ENCODE measurements at places on chromosomes 7 and 10.

DNA sequence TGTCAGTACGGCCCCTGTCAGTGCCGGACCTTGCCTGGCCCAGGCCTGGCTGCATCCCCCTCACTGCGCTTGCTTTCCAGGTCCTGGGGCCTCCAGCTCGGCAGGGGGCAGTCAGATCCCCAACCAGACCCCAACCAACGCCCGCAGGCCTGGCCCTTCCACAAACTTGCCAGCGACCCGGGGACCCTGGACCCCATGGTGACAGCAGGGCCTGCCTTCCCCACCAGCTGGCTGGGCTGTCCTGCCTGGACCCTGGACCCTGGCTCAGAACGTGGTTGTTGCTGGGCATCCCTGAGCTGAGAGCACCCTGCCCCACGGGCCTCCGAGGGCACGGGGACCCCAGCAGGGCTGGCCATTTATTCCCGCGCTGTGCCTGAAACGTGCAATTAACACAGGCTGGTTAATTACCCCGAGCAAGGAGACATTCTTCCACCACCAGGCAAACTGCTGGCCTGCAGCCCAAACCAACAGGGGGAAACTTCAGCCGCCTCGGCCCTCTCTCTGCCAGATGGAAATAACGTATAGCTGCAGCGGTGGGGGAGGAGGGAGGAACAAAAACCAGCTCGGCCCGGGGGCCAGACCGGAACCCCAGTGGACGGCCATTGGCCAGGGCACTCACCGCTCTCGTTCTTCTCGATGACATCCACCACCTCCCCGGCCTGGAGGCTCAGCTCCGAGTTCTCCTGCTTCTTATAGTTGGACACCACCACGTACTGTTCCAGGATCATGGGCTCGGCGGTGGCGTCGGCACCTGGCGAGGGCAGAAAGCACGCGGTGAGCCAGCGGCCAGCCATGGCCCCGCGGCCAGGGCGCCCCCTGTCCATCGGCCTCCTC, 167.1 kb downstream of the NEURL1 start:
- H3K4me1 ChIP-seq: peaks cover 28% of the 10 kb centered on the region
- H3K27ac ChIP-seq: peak overlapping the region; percentile 46
- peak; percentile 34 for DNase-seq
- no peaks in the 10 kb centered on the region for H3K27me3 ChIP-seq
- peak overlapping the region; percentile 76 for H3K4me3 ChIP-seq

- no peak for DNase-seq
- H3K27ac ChIP-seq: no peak overlapping the region
These were observed 178.6 kb upstream of the LRGUK start for GRCh38 chr7:133948588-133948987.

DNA sequence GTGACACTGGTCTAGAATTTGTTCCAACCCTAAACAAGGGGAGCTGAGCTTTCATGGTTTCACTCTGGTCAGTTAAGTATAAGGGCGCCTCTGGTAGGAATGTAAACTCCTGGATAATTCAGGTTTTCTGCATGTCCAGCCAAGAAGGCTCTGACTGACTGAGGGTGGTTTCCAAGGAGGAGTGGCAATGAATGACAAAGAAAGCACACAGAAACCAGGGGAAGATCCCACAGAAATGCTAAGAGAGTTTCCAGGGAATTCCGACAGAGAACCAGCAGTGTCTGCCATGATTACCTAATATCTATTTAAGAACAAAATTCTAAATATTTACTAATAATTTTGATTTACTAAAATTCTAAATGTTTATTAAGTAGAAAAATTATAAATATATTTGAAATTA, 27.3 kb upstream of the NRG3 start:
- no peaks in the 10 kb centered on the region for H3K27me3 ChIP-seq
- no peak for DNase-seq
- H3K4me1 ChIP-seq: no peaks in the 10 kb centered on the region
- no peak overlapping the region for H3K4me3 ChIP-seq

- no peaks in the 10 kb centered on the region for H3K4me1 ChIP-seq
- H3K4me3 ChIP-seq: no peak overlapping the region
- no peak overlapping the region for H3K27ac ChIP-seq
- H3K36me3 ChIP-seq: peaks cover 13% of the 10 kb centered on the region
- DNase-seq: no peak
These were observed 149.0 kb downstream of the TNS3 start for GRCh38 chr7:47432671-47433563.

DNA sequence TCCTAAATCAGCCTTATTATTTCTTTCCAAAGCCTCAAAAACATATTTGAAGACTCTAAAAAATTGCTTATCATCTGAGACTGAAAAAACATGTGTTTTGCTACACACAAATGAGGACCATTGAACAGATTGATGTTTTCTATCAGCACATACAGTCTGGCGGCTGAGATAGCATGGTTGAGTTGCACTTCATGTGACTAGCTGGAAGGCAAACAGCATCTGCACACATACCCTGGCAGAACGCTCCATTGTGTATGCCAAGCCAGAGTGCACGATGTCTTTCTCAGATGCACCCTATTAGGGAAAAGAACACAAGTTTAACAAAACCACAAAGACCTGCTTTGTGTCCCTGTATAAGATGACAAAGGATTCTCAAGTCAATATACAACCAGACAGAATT, 33.0 kb downstream of the FAM25A start:
- H3K4me1 ChIP-seq: peaks cover 14% of the 10 kb centered on the region
- no peaks in the 10 kb centered on the region for H3K27me3 ChIP-seq
- H3K27ac ChIP-seq: no peak overlapping the region
- peaks cover 71% of the 10 kb centered on the region for H3K36me3 ChIP-seq

GRCh38 chr10:74067373-74068352, 69.7 kb downstream of the VCL start:
- DNase-seq: peak; percentile 47
- no peaks in the 10 kb centered on the region for H3K4me1 ChIP-seq

DNA sequence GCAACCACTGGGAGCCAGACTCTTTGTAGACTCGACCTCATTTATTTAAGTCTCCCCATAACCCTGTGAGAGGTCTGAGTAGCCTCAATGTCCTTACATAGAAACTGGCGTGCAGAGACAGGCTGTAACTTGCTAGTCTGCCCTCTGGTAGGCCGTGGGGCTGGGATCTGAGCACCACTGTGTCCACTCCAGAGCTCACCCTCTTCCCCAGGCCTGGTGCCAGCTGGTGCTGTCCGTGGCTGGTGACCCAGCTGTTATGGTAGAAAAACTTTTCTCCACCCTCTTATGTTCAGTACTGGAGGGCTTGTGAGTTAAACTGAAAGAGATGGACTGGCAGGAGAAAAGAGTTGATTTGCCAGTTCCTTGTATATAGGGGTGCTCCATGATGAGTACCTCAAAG, 41.9 kb downstream of the ADAMTS14 start:
- no peaks in the 10 kb centered on the region for H3K36me3 ChIP-seq
- no peak overlapping the region for H3K4me3 ChIP-seq
- no peak for DNase-seq
- H3K27me3 ChIP-seq: no peaks in the 10 kb centered on the region

DNA sequence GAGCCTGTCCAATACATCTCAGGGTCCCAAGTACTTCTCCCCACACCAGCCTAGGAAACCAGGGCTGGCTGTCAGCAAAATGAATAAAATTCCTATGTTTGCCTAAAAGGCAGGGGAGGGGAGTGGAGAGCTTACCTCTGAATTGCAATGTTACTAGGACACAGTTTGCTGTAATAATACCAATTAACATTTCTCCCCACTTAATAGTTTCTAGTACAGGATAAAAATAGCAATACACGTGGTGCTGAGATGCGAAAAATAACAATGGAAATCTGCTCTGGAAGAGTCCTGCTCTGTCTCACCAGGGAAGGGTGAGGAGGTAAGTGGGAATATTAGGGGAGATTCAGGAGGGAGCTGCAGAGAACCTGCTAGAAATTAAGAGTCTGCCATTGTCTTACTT, 112.3 kb downstream of the PLXNA4 start:
- H3K27me3 ChIP-seq: no peaks in the 10 kb centered on the region
- no peak overlapping the region for H3K4me3 ChIP-seq
- H3K36me3 ChIP-seq: no peaks in the 10 kb centered on the region
- H3K4me1 ChIP-seq: no peaks in the 10 kb centered on the region
- no peak for DNase-seq

DNA sequence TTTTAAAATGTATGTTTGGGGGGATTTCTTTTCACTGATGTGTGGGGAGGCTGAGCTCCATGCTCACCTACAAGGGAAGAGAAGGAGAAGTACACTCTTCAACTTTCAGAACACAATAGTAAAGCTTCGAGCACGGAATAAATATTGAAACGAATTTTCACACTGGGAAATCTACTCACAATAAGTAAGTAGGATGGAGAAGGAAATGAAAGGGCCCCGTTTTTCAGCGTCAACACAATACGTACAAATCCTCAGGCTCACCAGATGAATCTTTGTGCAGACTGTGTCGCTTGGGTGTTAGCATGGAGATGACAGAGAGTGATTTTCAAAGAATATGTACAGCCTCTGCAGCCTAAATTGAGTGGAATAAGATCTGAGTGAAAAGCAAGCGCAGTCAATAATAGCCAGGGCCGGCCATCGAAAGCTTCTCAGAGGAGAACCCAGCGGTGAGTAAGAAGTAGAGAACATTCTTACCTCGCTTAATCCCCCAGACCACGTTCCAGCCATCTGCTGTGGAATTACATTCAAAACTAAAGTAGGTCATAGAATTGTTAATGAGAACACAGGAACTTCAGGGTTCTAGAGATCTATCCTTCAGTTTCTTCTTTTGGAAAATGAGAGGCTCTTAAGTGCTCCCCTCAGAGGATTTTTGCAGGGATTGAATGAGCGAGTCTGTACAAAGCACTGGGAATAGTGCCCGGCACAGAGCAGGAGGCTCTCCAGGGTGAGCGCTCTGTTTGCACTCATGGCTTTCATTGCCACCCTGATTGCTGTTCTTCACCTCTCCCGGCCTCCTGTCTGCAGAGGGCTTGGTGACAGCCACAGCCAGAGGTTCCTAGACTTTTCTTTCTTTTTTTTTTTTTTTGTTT, 292.8 kb downstream of the SFMBT2 start:
- no peaks in the 10 kb centered on the region for H3K36me3 ChIP-seq
- no peak for DNase-seq
- H3K27me3 ChIP-seq: no peaks in the 10 kb centered on the region
- peaks cover 2% of the 10 kb centered on the region for H3K4me1 ChIP-seq
- H3K4me3 ChIP-seq: no peak overlapping the region

GRCh38 chr7:92010215-92010614, 69.6 kb downstream of the AKAP9 start:
- no peak overlapping the region for H3K27ac ChIP-seq
- no peaks in the 10 kb centered on the region for H3K27me3 ChIP-seq
- H3K4me3 ChIP-seq: no peak overlapping the region

GRCh38 chr7:23022258-23022769, 8.4 kb upstream of the HYCC1 start:
- H3K27me3 ChIP-seq: no peaks in the 10 kb centered on the region
- no peak for DNase-seq
- H3K27ac ChIP-seq: no peak overlapping the region

GRCh38 chr7:123961771-123962170, 36.7 kb downstream of the SPAM1 start:
- no peak overlapping the region for H3K4me3 ChIP-seq
- H3K36me3 ChIP-seq: no peaks in the 10 kb centered on the region
- no peak overlapping the region for H3K27ac ChIP-seq
- H3K4me1 ChIP-seq: no peaks in the 10 kb centered on the region
- H3K27me3 ChIP-seq: no peaks in the 10 kb centered on the region
- no peak for DNase-seq
